Lung (tissue), 17 donors: ENCODE measurements at places on chromosomes 1 and 21. TPM values are rescaled to one million over a fixed set of nuclear protein-coding genes. Genes with fewer than 3 reads are reported as not detected.

Gene ACTA1
- total RNA-seq, result 0.83 TPM

DNA sequence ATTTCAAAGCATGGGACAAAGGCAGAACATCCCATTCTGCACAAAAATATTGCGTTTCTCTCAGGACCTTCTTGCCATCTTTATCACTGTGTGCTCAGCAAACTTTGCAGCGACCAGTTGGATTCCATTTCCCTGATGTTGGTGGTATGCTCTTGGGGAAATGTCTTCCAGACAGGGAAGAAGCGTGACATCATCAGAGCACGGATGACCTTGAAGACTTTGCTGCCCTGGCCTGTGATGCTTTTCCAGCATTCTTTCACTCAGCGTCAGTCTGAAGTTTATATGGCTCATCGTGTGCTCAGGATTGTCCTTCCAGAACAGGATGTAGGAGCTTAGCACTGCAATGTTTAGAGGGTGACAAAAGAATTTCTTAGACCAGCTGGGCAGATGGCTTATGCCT is 131.4 kb upstream of the F3 start:
- DNase-seq, result no peak

DNA sequence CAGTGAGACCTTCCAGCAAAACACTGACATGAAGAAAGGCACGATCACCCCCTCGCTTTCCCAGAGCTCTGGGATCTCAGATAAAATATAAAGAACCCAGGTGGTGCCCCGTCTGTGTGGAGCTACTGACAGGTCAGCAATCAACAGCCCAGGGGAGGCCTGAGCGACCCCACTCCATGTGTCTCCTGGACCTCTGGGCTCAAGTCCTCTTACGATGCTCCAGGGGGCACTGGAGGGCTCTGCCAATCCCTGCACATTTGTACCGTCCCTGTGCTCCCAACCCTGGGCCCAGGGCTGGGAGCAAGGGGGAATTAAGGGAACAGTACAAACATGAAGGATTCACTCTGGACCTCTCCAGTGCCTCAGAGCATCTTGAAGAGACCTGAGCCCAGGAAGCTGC is 12.5 kb downstream of the S100A7A start:
- no peak for DNase-seq

DNA sequence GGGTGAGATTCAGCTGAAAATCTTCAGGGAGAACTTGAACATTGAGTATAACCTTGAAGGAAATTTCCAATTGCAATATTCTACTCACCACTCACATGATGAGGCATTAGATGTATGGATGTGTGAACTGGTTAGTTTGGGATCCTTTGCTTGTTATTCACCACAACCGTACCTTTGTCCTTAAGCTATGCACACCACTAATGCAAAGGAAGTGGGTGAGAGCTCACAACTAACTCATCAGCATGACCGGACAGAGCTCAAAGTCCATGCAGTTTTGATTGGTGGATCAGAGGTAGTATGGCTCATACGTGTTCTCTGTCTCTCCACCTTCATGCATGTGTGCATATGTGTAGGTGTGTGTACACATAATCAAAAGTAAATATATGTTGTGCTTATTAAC is 43.5 kb upstream of the MROH9 start:
- DNase-seq, result no peak

- no peak for DNase-seq
These were observed 55.8 kb downstream of the CHD5 start for GRCh38 chr1:6124341-6124740.

DNA sequence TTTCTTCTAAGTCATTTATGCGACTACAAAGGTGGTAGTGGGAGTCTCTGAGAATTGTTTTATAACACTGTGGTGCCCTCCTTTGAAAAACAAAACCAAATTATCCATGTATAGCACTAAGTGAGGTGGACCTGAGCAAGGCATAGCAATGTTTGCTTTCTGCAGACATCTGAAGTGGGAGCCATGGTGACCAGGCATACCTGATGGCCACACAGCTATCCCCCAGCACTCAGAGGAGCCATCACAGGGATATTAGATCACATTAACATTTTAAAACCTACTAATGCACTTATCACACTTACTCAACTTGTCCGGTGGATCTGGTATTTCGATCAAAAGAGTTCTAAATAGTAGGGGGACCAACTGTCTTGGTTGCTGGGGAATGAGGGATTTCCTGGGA is 24.8 kb upstream of the AVPR1B start:
- DNase-seq, result no peak

GRCh38 chr1:34477632-34478141 is 277.2 kb upstream of the GJB5 start:
- no peak for DNase-seq

GRCh38 chr1:198107091-198107501 is 49.7 kb upstream of the NEK7 start:
- no peak for DNase-seq

Gene LHX8
- not detected for total RNA-seq

Gene CLEC20A
- total RNA-seq, result not detected

DNA sequence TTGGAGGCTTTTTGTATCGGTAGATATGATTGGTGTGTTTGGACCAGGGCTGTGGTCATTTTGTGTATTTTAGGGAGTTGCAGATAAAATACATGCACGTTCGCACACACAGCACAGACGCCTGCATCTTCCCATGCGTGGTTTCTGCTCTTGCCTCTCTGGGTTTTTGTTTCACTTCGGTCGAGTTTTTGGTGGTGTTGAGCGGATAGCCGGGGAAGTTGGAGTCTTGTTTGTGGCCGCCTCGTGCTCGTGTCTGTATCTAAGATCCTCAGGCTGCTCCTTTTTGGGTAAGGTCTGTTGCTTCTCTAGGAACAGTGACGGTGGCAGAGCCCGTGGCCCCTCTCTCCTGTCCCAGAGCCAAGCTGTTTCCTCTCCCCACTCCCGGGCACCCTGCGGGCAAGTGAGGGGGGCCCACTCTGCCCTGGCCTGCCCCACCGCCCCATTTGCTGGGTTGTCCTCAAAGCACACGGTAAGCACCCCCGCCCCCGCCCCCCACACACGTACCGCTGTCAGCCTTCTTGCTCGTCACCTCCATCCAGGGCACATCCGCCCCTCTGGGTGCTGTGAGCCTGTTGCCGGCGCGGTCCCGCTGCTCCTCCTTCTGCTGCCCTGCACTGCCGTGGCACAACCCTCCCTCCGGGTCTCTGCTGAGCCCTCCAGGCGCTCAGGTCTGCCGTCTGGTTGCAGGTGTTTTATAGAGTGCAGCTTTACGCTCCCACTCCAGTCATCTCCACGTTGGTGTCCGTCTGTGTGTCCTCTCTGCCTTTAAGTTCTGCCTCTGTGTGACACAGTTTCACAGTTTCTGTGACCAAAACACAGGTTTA is 51.9 kb downstream of the AGPAT3 start:
- DNase-seq, result no peak
